Activated CD4-positive, alpha-beta memory T cell treated with anti-CD3 and anti-CD28 coated beads, Interleukin-2, amount 10 ng/mL, durations not matched to agents 7 days and 5 days (primary cell): ENCODE measurements at places on chromosomes 7 and 10. TPM values are rescaled to one million over a fixed set of nuclear protein-coding genes. Genes with fewer than 3 reads are reported as not detected.

The CNPY1 gene
- not detected for total RNA-seq

- H3K4me3 ChIP-seq: no peak overlapping the region
- no peaks in the 10 kb centered on the region for H3K36me3 ChIP-seq
- no peak for DNase-seq
Measured at GRCh38 chr7:2651336-2651735, 19.6 kb downstream of the TTYH3 start.

- H3K4me1 ChIP-seq: peaks cover 20% of the 10 kb centered on the region
- H3K27ac ChIP-seq: no peak overlapping the region
- DNase-seq: no peak
- H3K4me3 ChIP-seq: no peak overlapping the region
- no peaks in the 10 kb centered on the region for H3K27me3 ChIP-seq
Measured at GRCh38 chr10:7340179-7340874, 70.5 kb downstream of the SFMBT2 start.

DNA sequence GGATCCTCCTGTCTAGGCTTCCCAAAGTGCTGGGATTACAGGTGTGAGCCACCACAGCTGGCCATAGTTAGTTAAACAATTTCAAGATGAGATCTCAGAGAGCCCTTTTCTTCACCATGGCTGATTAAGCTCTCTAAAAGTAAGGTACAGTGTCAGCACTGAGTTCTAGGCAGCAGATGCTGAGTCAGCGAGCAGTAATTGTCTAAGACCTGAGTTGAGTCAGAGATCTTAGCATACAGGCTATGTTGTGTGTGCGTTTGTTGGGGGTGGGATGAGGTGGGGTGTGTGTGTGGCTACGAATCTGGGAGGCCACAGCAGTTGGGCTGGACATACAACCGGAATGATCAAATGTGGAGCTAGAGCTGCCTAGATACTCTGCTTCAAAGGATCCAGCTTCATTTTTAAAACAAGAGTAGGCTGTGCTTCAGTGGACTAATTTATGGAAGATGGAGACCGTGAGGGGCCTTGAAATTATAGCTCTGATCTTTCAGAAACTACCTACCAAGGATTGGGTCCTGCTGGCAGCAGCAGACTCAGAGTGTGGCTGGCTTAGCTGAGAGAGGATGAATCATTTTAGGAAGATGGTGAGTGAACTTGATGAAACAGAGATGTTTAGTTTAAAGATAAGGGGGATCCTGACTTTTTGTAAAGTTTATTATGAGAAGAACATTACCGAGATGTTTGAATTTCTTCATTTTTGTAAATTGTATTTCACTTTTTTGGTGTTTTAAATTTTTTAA is 17.5 kb upstream of the MTPN start:
- no peak overlapping the region for H3K4me3 ChIP-seq
- H3K27me3 ChIP-seq: no peaks in the 10 kb centered on the region
- H3K36me3 ChIP-seq: no peaks in the 10 kb centered on the region
- peak; percentile 25 for DNase-seq
- peaks cover 26% of the 10 kb centered on the region for H3K4me1 ChIP-seq
- H3K27ac ChIP-seq: peak overlapping the region; percentile 12

DNA sequence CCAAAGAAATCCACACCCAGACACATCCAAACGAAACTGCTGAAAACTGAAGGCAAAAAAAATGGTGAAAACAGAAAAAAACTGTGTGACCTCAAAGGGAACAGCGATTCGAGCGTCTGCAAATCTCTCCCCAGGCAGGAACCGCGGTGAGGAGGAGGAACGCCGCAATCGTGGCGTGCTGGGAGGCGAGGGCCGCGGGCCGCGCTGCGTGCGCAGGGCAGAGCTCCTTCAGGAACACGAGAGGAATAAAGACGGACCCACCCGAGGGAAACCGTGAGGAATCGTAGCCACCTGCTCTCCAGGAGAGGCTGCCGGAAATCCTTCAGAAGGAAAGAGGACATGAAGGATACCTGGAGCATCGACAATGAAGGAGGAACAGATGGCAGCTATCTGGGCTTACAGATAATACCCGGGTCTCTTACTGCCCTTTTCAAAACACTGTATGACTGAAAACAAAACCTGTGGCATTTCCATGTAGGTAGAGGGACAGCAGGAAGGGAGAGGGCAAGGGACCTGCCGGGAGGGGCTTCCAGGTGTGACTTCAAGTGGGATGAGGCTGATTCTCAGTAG is 266.0 kb downstream of the MAD1L1 start:
- DNase-seq: no peak
- H3K27ac ChIP-seq: no peak overlapping the region
- peaks cover 44% of the 10 kb centered on the region for H3K36me3 ChIP-seq
- H3K4me3 ChIP-seq: no peak overlapping the region
- H3K4me1 ChIP-seq: peaks cover 15% of the 10 kb centered on the region

DNA sequence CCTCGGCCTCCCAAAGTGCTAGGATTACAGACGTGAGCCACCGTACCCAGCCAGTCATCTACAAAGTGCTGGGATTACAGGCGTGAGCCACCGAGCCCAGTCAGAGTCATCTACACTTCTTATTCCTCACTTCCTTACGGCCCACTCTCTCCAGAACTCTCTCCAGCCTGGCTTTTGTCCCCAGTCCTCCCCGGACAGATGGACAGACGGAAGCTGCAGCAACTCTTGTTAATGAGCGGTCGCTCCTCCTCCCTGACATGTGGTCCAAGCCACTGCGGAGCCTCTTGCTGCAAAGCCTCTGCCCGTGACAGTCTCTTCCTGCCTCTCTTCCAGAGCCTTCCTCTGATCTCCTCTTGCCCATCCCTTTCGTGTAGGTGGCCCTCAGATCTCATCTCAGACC is 45.9 kb downstream of the TMEM270 start:
- H3K4me3 ChIP-seq: no peak overlapping the region
- peaks cover 4% of the 10 kb centered on the region for H3K27me3 ChIP-seq
- H3K4me1 ChIP-seq: no peaks in the 10 kb centered on the region
- no peak overlapping the region for H3K27ac ChIP-seq

DNA sequence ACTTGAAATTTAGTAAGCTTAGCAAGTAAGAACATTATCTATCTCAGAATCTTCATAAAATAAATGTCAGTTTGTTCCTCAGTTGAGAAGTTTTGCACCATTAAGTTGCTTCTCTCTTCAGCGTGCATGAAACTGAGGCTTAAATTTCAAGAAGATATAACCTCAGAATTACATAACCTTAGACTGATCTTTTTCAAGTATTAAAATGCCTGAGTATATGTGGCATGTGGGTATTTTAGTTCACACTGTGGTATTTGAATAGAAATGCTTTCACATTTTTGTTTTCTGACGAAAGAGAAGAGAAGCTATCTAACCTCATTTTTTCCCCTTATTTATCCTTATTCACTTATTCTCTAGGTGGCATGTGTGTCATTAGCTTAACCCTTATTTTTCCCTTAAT is 104.1 kb downstream of the PHF14 start:
- no peak overlapping the region for H3K4me3 ChIP-seq
- H3K4me1 ChIP-seq: peaks cover 3% of the 10 kb centered on the region
- H3K27ac ChIP-seq: no peak overlapping the region
- no peak for DNase-seq
